Colonic mucosa (tissue), 4 donors: ENCODE measurements at places on chromosomes 7 and 10.
A peak's percentile ranks its signal among the peaks of the same experiment; 100 is the strongest.

- DNase-seq: no peak
Observed at GRCh38 chr7:143394068-143394467, 12.9 kb downstream of the ZYX start.

DNA sequence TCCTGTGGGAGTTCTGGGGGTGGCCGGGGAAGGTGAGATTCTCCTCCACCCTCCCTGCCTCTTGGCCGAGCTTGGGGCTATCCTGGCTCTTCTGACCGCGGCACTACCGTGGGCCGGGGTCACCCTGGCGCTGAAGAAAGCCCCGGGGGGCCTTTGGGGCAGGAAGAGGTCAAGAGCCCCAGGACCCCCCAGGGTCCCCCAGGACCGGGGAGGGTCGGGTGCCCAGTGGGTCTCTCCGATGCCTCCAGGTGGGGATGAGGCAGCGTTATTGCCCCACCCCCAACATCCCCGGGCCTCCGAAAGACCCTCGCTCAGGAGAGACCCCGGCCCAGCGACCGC, 439 bp upstream of the KNDC1 start:
- no peak for DNase-seq

- DNase-seq: peak; percentile 71
Observed at GRCh38 chr10:123967626-123968243, 76.1 kb upstream of the CPXM2 start.

DNA sequence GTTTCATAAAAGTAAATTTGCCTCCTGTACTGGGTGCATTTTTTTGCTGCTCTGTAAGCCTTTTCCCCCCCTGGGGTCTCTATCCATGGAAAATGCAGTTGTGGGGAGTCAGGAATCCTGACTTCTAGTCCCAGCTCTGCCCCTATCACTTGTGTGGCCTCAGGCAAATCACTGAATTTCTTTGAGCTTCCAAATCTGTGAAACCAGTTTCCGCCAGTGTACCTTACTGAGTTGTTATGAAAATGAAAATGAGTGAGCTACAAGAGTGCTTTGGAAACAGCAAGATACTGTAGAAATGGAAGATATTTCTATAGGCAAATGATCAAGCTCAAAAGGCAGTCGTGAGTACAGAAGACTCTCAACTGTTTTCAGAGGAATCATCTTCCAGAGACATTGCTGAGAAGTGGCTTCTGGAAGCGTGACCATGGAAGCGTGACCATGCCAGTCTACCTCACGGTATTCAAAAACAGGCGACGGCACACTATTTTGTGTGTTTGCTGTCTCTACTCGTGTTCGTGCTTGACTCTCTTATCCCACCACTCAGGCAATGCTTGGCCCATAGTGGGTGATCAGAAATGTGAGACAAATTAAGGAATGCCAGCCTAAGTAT, 107.4 kb downstream of the ATXN7L1 start:
- DNase-seq: no peak

DNA sequence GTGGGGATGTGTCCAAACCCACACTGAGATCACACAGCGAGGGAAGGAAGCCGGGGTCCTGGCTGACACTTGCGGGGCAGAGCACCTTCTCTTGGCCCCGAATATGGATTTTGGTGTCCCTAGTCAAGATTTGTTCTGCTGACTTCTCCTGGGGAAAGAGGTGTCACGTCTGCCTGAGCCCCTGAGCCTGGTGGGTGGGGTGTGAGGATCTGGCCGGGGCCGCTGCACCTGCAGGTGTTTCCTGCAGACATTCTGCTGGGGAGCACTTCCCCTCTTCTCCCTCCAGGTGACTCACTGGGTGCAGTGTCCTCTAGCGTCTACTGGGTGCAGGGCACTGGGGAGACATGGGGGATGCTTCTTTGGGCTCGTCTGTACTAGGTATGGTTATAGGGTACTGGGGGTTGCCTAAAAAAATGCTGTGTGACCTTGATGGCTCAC, 99.2 kb downstream of the GRK5 start:
- no peak for DNase-seq

- no peak for DNase-seq
Observed at GRCh38 chr10:26829810-26830515, 30.8 kb downstream of the ABI1 start.

DNA sequence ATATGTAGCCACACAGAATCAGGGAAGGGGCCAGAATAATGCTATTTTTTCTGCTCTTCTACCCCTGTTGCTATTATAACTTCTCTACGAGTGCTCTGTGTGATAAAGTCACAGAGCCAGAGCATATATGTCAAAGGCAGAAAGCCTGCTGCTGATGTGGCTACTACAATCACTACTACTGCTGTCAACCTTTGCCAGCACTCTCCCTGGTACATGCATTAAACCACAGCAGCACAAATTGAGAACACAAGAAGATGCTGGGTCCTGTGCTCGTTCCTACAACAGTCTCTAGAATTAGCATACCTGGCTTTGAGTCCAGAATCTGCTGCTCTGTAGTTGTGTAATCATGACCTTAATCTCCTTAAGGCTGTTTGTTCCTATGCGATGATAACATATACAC, 108.6 kb downstream of the SEMA3A start:
- DNase-seq: no peak

GRCh38 chr10:109411917-109412316, 511.4 kb downstream of the XPNPEP1 start:
- DNase-seq: no peak

- DNase-seq: peak; percentile 92
Observed at GRCh38 chr10:12638103-12638502, 288.8 kb downstream of the CAMK1D start.

DNA sequence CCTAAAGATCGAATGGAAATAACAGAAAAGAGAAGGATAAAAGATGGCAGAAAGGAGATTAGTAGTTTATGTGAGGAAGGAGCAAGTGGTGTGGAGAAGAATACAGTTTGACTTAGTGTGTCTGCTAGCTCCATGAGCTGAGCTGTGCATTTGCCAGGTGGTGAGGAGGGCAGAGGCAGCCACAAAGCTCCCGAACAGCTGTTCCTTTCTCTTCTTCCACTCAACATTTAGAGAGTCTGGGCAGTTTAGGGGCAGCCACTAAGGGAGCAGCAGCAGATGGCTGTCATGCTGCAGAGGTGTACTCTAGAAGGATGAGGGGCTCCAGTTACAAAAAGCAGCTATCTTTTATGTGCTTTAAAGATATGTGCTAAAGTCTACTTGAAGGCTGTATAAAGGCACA, 674.4 kb downstream of the GRM8 start:
- no peak for DNase-seq

DNA sequence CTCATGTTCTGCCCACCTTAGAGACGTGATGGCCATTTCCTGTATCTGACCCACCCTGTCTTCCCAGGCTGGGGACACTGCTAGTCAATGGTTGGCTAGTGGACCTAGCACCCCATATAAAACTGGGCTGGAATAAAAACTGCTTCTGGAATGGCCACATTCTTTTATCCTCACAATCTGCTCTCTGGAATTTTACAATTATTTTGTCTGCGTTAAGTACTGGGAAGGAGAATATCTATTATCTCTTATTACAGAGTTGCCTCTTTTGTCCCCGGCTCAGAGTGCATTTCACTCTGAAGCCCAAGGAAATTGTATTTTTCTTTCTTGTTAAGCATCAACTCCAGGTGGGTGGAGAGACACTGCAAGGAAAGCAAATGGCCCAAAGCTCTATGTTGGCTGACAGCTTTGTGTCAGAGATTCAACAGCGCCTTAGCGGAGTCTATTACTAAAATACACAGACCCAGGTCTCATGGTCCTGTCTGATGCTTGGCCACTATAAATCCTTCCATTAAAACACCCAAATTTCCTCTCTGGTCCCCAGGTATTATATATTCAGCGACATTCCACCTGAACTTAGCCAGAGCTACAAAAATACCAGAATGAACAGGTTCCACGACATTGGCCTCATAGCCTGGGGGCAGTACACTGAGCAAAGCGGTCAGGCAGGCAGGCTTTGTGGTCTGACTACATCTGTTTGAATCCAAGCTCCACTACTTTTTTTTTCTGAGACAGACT, 121.7 kb downstream of the PRPF18 start:
- DNase-seq: no peak

- DNase-seq: no peak
Observed at GRCh38 chr10:133042061-133042460, 45.7 kb upstream of the ADGRA1 start.

DNA sequence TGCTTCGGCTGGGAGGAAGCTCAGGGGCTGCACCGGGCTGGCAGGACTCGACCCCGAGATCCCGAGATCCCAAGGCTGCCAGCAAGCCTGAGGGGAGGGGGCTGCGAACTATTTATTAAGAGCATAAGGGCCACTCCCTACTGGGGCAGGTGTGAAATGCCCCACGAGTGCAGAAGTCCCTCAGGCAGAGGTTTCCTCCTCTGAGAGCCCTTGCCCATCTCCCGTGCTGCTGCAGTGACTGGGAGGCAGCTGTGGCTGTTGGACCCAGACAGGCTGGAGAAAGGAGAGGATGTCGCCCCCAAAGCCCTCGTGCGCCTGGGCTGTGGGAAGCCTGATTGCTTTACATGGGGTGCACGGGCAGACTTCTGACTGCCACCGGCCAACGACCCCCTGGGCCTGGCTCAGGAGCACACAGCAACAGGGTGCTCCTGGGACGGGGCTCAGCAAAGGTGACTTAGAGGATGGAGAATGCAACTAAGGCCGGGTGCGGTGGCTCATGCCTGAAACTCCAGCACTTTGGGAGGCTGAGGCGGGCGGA, 39.8 kb downstream of the RGS10 start:
- DNase-seq: no peak

GRCh38 chr10:125062914-125063230, 97.5 kb downstream of the CTBP2 start:
- no peak for DNase-seq

- DNase-seq: peak; percentile 34
Observed at GRCh38 chr7:157397731-157398691, 61.2 kb downstream of the DNAJB6 start.

- DNase-seq: no peak
Observed at GRCh38 chr10:35579726-35580422, 25.3 kb upstream of the GJD4 start.

DNA sequence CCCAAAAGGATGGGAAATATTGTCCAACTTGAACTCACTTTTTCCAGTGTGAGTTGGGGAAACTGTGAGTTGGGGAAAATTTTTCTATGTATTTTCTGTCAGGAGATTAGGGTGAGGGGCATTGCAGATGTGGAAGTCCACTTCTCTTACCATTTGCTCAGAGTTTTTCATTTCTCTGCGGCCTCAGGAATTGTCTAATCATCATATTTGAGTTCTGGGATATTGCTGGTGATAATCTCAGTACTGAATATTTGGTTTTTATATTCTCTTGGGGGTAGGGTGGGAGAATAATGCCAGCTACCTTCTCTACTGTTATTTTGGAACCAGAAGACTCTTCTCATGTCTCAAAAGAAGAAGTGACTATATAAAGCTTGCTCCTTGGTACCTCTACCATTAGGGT, 141.3 kb upstream of the SLC13A1 start:
- no peak for DNase-seq

GRCh38 chr10:80670774-80671173, 133.1 kb downstream of the SH2D4B start:
- no peak for DNase-seq

GRCh38 chr10:35639021-35639727, 2.9 kb downstream of the FZD8 start:
- DNase-seq: no peak

- DNase-seq: peak; percentile 62
Observed at GRCh38 chr10:3068201-3068967, 1.0 kb downstream of the PFKP start.

- DNase-seq: no peak
Observed at GRCh38 chr7:88278881-88279280, 27.8 kb downstream of the STEAP4 start.

DNA sequence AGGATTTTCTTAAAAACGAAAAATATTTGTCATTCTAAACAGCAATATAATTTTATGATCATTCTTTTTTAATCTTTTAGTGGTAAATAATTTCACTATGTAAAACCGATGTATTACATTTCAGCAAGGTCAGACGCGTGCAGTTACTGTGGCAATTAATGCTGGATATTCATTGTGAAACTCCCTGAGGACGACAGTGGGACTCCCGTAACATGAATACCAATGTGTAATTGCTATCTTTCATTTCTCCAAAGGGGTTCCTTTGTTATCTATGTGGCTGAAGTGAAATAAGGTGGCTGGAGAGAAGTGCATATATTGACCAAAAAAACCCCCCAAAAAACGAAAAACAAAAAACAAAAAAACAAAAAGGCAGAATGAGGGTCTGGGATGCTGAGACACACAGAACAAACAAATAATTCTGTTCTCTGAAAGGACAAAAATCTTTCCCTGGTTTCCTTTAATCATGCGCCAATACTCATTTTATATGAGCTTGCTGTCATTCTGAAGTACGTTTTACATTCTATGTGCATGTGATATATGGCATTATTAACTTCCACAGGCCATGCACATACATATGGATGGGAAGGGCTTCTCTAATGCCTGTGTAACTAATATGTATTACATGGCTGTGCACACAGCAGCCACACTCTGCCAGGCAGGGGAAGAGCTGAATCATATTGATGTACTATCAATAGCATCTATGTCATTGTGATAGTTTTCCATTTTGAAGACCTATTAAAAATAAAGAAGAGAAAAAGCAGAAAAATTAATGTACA, 161.4 kb downstream of the RAPGEF5 start:
- DNase-seq: no peak

GRCh38 chr10:89207801-89208551, 859 bp upstream of the CH25H start:
- peak; percentile 31 for DNase-seq

DNA sequence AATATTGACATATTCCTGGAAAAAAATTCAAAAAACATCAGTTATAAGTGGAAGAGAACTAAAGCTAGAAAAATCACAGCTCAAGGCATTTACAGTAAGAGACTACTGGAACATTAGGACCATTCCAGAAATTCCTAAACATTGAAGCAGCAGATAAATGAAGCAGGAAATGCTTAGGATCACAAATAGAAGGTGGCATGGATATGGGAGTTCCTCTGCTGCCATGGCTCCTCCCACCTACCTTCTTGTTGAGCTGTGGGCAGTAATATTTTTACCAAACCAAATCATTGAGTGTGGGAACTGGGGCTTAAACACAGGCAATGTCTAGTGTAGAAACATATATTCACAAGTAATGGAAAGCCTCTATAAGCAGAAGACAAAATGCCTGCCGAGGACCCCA, 292.8 kb downstream of the ANKRD7 start:
- no peak for DNase-seq

DNA sequence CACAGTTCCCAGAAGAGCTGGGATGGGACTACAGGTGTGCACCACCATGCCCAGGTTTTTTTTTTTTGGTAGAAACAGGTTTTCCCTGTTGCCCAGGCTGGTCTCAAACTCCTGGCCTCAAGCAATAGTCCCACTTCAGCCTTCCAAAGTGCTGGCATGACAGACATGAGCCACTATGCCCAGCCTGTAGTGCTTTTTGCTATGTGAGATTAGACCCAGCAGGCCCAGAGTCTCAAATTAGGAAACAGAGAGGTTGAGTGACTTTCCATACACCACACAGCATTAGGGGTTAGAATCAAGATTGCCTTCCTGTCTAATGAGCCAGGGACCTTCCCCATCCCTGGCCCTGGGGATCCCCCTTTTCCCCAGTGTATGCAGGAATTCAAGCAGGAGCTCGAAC, 90.8 kb upstream of the KCTD7 start:
- DNase-seq: no peak
